ENCODE measurements at places on chromosomes 1 and 21. TPM values are rescaled to one million over a fixed set of nuclear protein-coding genes. Genes with fewer than 3 reads are reported as not detected.

CLCA4 gene
- 10.3 TPM for total RNA-seq

- DNase-seq = peak; percentile 58
These were observed 29.4 kb downstream of the VAV3 start for GRCh38 chr1:107935396-107936064.

GRCh38 chr1:37515185-37516034 is 844 bp upstream of the MEAF6 start:
- no peak for DNase-seq

- no peak for DNase-seq
These were observed at the start of gene CNTN2 for GRCh38 chr1:205042911-205043806. TSS of gene CNTN2 (plus strand) at chr1:205043212. CDS start at chr1:205053186, 9,974 bp downstream.

DNA sequence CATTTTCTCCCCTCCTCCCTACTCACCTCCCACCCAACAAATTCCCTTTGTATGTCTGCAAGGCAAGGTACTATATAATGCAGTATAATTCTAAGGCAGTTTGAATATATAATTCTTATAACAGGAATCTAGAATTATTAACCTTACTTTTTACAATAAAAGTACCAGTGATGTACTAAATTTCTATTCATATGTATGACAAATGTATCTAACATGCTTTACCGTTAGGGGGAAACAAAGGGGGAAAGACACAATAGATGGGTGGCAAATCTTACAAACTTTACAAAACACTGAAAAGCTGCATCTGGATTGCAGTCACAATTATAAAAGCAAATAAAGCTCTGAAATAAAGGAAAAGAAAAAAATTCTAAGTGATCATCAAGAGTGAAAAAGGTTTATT is 2.3 kb downstream of the PIK3R3 start:
- no peak for DNase-seq

ASTN1 gene
- not detected for total RNA-seq

DNA sequence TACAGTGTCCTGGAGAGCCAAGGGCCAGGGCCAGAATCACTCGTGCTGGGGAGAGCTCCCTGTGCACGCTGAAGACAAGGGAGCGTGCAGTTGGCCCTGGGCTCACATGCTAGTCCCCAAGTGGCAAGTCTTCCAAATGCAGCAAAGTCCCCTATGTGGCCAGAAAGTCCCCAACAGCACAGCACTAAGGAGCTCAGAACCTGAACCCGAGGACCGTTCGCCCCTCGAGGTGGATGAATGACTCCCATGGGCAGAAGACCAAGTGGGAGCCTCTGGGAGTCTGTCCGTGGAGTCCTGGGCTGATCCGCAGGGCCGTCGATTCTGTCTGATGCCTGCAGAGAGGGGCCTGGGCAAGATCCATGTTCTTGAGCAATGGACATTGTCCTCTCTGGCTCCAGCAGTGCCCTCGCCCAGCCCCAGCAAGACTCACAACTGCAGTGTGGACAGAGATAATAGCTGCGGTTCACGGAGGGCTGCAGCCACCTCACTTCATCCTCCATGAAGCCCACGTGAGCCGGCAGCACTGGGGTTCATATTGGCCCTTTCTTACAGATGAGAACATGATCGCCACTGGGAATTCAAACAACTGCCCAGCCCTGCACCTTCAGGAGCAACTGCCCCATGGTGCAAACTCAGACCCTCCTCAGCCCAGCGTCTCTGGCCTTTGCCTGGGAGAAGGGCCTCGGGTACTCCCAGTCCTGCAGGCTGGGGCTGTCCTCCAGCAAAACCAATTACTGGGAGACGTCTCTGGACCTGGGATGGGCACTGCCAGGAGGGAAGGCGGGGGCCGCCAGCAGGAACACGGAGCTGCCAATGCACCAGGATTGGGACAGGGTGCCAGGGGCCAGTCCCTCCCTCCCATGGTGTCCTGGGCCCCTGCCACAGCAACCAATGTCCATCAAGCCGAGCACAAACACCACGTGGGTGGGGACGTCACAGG is 243.7 kb downstream of the NPHP4 start:
- DNase-seq = peak; percentile 38
